CD4-positive, alpha-beta T cell treated with Interleukin-2 at 100 ng/mL for 4 hours (primary cell): ENCODE measurements at places on chromosomes 7 and 10.

DNA sequence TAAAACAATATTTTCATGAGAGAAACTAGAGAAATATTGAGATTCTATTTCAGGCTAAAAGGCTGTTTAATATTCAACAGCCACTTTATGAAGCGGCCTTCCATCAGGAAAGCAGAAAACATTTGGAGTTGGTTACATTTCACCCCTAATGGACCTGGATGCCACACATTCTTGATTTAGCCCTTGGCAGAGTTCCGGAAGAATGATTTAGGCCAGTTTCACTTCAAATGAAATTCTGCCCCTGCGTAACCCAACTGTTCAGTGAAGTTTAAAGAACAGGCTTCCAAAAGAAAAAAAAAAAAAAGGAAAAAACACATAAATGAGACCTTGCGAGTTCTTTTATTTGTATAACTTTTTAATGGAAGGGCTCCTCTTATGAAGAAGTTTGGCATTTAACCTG is 239.2 kb upstream of the AKR1E2 start:
- no peak for DNase-seq

GRCh38 chr7:127154101-127154500 is 98.6 kb downstream of the GRM8 start:
- DNase-seq = no peak

DNA sequence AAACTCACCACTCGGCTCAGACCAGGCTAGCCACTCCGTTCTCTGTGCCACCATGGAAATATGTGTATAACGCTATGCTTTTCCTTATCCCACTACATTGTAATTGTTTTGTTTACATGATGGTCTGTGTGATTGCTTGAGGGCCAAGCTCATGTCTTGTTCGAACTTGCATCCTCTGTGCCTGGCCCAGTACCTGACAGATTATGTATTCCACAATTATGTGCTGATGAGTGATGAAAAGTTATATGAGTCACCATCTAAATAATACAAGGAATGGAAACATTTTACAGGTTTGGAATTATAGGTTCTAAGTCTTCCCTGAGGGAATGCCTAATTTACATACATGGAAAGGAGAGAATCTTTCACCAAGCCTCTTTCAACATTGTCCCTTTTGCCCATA is 137.4 kb downstream of the C7orf25 start:
- no peak for DNase-seq

DNA sequence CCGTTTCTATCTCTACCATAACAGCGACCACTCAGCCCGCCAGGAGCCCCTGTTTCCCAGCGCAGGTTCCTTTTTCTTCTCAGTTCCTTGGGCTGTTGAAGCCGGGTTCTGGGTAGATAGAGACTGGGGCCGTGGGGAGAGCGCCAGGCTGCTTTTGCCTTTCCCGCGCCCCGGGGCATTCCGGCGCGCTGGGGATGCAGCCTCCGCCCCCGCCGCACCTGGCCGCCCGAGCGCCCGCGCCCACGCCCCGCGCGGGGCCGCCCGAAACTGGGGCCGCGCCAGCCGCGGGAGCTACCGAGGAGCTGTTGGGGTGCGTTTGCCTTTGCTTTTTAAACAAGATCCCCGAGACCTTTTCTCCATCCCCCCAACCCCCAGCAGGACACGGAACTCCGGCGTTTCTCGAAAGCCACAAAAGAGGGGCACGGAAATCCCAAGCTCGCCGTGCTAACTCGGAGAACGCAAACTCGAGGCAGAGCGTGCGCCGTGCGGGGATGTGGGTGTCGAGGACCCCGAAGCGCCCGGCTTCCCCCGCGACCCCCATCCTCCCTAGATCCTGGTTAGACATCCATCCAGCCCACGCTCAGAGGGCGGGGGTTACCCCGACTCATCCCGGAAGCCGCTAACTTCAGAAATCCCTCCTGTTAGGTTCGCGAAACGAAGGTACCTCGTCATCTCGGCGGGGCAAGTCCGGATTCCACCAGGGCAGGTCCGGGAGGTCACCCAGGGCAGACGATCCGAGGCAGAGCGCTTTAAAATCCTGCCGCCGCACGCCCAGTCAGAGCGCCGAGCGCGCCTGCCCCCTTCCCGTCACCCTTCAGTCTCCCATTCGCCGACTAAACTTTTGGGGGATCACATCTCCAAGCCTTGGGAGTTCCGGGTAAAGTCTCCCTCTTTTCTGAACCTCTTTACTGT is 1.0 kb downstream of the GRM8 start:
- DNase-seq = no peak

DNA sequence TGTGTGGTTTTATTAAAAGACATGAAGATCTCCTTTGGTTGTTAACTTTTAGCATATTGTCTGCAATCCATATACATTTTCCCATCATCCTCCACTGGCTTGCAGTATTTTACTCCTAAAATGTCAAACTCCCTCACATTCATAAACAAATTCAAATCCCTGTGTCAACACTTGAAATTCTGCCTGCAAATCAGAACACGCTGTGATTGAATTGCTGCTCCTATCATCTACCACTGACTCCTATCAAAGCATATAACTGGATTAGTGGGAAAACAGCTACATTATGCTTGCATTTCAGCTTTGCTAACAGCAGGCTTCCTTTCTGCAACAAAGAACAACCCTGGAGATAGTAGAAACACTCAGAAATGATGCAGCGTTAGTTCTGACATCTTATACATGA is 281.8 kb upstream of the HGF start:
- DNase-seq = no peak

DNA sequence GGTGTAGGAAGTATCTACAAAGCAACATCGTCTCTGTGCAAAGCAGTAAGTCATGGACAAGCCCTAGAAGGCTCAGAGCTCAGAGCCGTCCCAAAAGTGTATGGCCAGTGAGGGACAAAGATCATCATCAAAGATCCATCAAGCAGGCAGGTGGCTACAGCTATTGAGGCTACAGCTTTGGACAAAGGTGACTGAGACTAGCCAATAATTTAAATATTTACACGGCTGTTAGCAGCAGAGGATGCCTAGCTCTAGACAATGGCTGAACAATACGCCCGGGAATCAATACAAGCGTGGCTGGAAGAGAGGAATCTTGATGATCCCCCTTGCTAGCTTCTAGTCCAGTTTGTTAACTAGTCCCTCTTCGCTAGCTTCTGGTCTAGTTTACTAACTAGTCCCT is 17.9 kb downstream of the NMT2 start:
- DNase-seq = no peak
